ENCODE measurements at places on chromosomes 4 and X. TPM values are rescaled to one million over a fixed set of nuclear protein-coding genes. Genes with fewer than 3 reads are reported as not detected.

NXF2 gene
- total RNA-seq: not detected

DNA sequence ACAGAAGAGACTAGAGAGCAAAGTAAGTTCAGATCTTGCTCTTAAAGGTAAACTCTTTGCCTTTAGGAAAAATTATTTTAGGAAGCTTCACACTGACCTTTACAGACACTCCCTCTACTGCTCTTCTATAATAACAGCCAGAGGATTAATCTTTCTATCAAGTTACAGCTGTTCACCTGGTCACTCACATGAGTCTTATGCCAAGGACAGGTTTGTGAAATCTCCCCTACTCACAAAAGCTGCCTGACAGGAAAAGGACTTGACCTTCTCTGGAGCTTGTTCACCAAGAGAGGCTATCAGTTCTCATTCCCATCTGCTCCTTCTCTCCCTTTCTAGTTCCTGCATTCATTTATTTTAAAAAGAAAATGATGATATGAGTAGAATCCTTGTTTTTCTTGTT, 117.3 kb downstream of the C4orf51 start:
- no peak for DNase-seq
- no peak overlapping the region for H3K27ac ChIP-seq
- no peaks in the 10 kb centered on the region for H3K36me3 ChIP-seq
- no peaks in the 10 kb centered on the region for H3K4me1 ChIP-seq
- no peaks in the 10 kb centered on the region for H3K27me3 ChIP-seq

GRCh38 chr4:138185859-138186645, 56.1 kb downstream of the SLC7A11 start:
- no peaks in the 10 kb centered on the region for H3K4me1 ChIP-seq
- no peaks in the 10 kb centered on the region for H3K27me3 ChIP-seq
- H3K4me3 ChIP-seq: no peak overlapping the region
- H3K36me3 ChIP-seq: no peaks in the 10 kb centered on the region
- no peak overlapping the region for H3K27ac ChIP-seq

DNA sequence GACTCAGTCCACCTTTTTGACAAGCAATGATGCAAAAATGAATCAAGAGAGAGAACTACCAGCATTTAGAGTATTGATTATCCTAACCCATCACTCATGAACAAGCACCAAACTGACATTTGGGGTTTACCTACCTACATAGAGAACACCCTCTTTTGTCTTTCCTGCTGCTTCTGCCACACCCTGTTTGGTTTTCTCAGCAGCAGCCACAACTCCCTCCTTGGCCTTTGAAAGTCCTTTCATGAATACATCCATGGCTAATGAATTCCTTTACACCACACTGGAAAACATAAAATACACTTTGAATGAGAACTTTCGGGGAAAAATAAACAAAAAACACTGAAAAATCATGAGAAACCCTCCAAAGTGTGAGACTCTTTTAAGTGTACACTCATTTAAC, 1.5 kb downstream of the SNCA start:
- H3K27ac ChIP-seq: no peak overlapping the region
- no peaks in the 10 kb centered on the region for H3K4me1 ChIP-seq
- no peak overlapping the region for H3K4me3 ChIP-seq
- no peak for DNase-seq

DNA sequence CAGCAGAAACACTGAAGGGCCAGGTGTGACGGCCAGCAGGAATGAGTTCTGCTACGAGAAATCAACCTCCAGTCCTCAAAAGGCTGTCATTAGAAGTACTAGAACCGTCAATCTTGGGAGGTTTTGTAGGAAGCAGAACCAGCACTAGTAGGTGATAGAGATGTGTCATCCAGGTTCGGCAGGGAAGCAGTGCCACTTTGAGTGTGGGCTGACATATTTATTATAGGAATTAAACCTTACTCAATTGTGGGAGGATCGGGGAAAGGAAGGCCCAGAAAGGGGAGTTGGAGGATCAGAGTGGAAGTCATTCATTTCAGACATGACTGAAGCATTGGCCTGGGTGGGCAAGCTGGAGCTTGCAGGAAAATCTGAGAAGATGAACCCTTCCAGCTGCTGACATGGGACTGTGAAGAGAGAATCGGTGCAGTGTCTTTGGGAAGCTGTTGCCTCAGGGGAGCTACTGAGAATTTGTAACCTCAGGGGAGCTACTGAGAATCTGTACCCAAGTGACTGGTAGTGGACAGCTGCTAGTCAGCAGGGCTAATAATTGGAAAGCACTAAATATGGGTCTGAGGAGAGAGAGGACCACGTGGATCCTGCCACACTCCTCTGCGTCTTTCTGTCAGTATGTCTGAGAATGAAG, 177.4 kb downstream of the SPRY1 start:
- no peaks in the 10 kb centered on the region for H3K36me3 ChIP-seq
- H3K27ac ChIP-seq: no peak overlapping the region
- no peak overlapping the region for H3K4me3 ChIP-seq
- H3K27me3 ChIP-seq: no peaks in the 10 kb centered on the region
- no peak for DNase-seq
- H3K4me1 ChIP-seq: no peaks in the 10 kb centered on the region

DNA sequence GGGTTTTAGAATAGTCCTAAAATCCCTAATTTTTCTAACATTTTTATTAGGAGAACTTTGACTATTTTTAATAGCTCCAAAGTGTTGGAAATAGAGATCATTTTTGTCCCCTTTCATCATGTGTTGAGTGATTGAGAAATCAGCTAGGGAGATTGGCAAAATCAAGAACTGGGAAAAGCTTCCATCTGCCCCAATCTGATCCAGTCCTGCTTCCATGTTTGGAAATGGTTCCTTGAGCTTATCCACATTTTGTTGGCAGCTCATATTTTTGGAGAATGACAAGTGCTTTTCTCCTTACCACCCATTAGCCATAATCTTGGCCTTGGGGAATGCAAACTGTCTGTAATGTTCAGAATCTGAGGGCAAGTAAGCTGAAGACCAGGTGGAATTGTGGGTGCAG, 73.9 kb downstream of the SYNPO2 start:
- H3K4me1 ChIP-seq: peaks cover 16% of the 10 kb centered on the region
- no peak overlapping the region for H3K4me3 ChIP-seq
- H3K27ac ChIP-seq: peak overlapping the region; percentile 79
- no peak for DNase-seq

All from ascending aorta (tissue), 2 donors.